Activated naive CD4-positive, alpha-beta T cell treated with anti-CD3 and anti-CD28 coated beads, Interleukin-2, amount 50 U/mL, for 16 hours (primary cell): ENCODE measurements at places on chromosomes 2 and 18.

GRCh38 chr18:24459772-24460171, 665 bp upstream of the HRH4 start:
- no peak for DNase-seq

- DNase-seq: no peak
These were observed 205.5 kb downstream of the BCL2 start for GRCh38 chr18:63113899-63114565.

- no peak for DNase-seq
These were observed 524.8 kb downstream of the ZNF516 start for GRCh38 chr18:75970212-75970611.

DNA sequence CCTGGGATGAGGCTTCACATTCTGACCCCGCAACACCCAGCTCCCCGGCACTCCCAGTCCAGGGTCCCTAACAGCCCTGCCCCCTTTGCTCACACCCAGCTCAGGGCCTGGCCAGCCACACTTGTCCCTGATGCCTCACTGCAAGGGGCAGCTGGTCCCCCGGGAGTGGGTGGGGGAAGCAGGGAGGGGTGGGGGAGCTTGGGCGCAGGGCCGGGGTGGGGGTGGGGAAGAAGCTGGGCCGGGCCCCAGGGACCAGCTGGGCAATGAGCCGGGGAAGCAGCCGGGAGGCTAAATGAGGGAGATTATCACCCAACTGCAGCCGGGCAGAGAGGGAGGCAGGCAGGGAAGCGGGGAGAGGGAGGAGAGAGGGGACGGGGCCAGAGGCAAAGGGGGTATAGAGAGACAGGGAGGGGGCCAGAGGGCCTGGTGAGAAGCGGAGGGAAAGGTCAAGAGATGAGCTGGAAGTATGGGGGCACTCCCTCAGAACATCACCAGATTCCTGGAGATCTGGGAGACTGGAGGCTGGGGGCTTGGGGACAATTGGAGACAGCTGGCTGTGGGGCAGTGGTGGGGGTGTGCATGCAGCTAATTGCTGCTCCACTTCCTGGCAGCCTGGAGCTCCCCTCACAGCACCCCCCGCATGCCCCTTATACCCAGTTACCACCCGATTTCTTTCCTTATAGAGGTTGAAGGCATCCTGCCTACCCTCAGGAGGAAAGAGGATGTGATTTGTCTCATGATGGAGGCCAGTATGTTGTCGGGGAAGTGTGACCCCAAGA, 2.5 kb upstream of the ASIC4 start:
- no peak for DNase-seq

- no peak for DNase-seq
These were observed 260.5 kb downstream of the CCDC85A start for GRCh38 chr2:56444339-56444738.

DNA sequence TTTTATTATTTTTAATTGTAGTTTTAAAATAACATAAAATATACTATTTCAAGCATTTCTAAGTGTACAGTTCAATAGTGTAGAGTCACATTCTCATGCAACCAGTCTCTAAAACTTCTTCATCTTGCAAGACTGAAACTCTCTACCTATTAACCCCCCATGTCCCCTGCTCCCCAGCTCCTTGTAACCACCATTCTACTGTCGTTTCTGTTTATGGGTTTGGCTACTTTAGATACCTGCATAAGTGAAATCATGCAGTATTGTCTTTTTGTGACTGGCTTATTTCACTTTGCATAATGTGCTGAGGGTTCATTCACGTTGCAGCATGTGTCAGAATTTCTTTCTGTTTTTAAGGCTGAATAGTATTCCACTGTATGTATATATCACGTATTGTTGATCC, 139.4 kb downstream of the SMAD7 start:
- no peak for DNase-seq

DNA sequence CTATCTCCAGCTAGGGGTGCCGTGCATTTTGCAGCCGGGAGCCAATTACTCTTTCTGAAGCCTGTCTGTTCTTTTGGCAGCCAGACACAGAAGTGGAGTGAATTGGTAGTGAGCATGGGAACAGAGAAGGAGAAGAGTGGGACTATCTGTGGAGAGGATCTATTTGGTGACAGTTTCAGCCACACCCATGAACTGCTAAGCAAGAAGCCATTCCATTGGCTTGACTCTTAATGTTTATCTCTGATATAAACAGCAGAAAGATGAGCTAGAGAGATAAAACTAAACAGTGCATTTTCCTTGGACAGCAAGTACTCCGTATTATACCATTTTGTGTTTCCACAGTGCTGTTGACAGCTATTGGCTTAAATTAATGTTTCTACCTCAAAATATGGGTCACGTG, 259.6 kb upstream of the THUMPD2 start:
- no peak for DNase-seq

- no peak for DNase-seq
These were observed 229.6 kb downstream of the LPIN1 start for GRCh38 chr2:11976073-11976472.

- no peak for DNase-seq
These were observed 32.7 kb downstream of the SFT2D3 start for GRCh38 chr2:127733816-127734537.

DNA sequence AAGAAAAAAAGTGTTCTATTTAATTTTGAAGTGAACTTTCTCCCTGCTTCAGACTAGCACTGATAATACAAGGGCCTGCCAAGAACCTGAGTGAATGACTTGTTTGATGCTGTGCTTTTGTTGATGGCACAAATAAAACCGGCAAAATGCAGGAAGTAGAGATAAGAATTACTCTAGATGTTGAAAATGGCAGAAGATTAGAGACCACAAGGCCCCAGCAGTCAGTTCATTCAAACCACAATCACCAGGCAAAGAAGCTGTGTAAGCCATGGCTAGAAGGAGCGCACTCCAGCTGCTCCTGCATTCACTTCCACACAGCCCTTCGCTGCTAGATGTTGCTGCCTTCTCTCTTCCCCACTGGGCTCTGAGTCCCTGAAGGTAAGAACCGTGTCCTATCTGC, 297.1 kb downstream of the AGPS start:
- DNase-seq: no peak

- no peak for DNase-seq
These were observed 51.0 kb downstream of the PSD4 start for GRCh38 chr2:113224647-113225236.

GRCh38 chr2:177430411-177430810, 37.8 kb downstream of the AGPS start:
- DNase-seq: no peak

- no peak for DNase-seq
These were observed 113.5 kb downstream of the NDUFA10 start for GRCh38 chr2:239911641-239912071.

- peak; percentile 16 for DNase-seq
These were observed 564 bp downstream of the GCC2 start for GRCh38 chr2:108449410-108450130.

- no peak for DNase-seq
These were observed 144.7 kb downstream of the COL6A3 start for GRCh38 chr2:237269138-237269875.

DNA sequence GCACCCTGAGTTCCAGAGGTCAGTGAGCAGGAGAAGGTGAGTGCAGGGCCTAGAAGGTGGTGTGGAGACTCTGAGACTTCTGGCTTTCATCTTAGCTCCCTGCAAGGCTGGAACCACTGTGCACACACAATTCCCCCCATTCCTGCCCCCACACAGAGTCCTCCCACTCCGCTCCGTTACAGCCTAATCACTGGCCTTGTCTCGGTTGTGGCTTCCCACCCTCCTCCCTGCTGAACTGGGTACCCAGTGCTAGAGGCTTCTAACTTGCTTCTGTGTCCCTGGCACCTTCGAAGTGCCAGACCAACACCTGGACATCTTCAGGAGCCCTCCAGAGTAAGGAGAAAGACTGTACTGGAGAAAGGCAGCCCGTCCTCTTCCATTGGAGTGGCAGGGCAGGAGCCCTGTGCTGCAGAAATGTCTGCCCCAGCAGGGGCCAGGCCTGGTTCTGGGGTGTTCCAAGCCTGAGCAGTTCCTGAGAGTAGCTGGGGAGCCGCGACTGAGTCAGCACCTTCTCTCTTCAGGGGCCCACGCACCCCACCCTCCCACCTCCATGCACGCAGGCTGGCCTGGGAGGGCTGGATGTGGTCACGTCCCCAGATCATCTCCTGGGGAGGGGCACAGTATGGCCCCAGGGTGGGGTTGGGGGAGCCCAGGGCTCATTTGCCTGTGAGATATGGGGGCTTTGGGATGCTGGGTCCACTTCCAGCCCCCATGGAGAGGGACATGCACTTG, 23.4 kb downstream of the CROCC2 start:
- DNase-seq: no peak

GRCh38 chr2:86054535-86055082, 51.1 kb downstream of the POLR1A start:
- no peak for DNase-seq

- DNase-seq: no peak
These were observed 14.0 kb downstream of the PXDN start for GRCh38 chr2:1730015-1730927.

DNA sequence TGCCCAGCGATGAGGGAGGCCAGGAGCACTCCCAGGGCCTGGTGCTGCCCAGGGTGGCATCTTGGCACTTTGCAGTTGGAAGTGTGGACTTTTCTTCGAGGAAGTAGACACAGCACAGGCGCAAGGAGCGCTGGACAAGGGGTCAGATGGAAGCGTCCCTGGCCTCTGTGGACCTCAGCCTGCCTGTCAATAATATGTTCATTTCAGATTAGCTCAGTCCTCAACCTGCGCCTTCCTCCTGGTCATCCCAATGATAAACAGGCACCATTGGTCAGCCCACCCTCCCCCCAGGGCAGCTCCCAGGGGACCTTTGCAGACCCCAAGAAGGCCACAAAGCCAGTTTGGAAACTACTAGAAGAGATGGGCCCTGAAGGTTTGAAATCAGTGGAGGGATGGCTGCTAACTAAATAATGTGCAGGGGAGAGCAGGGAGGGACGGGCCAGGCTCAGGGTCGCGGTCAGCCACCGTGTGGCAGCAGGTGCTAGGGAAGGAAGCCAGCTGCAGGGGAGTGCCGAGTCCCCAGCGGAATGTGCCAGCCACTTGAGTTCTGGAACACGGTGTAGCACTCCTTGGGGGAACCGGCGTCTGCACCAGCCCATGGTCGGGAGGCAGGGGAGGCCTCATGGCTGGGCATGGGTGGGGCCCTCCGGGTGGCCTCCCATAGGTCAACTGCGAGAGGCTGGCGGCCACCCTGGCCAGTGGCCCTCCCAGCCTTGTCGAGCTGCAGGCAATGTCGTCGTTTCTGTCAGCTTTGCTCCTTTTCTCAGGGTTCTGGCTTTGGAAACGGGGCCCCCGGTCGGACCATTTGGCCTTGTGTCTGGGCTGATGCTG, 59.9 kb downstream of the ADI1 start:
- DNase-seq: no peak

DNA sequence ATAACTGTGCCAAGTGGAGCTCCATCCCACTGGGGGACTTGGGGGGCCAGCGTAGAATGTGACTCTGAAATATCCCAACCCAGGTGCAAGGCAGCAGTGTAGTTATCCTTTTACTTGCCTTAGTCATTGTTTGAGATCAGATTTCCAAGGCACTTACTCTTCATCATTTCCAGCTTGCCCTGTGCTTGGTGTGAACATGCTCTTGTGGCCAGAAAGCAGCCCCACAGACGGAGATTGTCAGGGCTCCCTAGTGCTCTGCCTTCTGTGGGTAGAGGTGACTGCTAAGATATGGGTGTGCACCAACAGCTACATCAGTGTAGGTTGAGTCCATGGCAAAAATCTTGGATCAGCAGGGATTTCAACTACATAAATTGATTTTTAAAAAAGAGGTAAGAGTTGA, 2010.0 kb upstream of the PIK3C3 start:
- DNase-seq: no peak

- no peak for DNase-seq
These were observed 42.9 kb downstream of the WDR75 start for GRCh38 chr2:189483980-189484740.

DNA sequence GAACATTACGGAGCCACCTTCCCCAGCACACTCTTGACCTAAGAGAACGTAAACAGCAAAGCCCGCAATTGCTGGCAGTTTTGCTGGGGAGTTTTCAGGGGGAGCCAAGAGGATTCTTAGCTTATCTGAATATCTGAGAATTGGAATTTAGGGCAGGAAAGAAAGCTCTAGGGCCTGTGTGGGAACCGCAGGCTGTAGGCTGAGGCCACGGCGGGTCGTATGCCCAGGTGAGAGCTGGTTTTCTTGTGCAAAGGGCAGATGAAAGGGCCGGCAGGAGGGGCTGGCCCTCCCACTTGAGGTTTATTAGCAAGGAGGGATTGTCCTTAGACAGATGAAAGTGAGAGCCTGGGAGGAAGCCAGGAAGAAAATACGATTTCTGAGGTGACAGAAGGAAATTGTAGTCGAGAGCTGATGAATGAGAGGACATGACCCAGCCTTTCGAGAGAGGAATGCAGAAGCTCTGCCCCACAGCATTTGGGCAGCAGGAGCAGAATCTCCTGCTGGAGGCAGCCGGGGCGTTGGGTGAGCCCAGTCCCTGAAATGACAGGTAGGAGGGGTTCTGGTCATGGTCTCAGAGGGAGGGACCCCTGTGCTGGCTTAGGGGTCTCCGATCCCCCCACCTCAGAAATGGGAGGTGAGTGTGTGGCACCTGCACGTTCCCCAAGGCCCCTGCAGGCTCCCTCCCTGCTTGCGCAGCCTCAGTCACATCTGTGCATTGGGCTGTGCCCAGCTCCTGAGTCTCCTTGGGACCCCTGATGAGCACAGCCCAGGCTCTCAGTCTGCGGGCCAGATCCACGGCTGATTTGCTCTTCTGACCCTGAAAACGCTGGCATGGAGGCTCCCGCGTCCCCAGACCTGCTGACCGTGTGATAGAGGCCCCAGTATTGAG, 61.1 kb downstream of the CABLES1 start:
- DNase-seq: no peak

- no peak for DNase-seq
These were observed 189.1 kb upstream of the SALL3 start for GRCh38 chr18:78790511-78790910.

DNA sequence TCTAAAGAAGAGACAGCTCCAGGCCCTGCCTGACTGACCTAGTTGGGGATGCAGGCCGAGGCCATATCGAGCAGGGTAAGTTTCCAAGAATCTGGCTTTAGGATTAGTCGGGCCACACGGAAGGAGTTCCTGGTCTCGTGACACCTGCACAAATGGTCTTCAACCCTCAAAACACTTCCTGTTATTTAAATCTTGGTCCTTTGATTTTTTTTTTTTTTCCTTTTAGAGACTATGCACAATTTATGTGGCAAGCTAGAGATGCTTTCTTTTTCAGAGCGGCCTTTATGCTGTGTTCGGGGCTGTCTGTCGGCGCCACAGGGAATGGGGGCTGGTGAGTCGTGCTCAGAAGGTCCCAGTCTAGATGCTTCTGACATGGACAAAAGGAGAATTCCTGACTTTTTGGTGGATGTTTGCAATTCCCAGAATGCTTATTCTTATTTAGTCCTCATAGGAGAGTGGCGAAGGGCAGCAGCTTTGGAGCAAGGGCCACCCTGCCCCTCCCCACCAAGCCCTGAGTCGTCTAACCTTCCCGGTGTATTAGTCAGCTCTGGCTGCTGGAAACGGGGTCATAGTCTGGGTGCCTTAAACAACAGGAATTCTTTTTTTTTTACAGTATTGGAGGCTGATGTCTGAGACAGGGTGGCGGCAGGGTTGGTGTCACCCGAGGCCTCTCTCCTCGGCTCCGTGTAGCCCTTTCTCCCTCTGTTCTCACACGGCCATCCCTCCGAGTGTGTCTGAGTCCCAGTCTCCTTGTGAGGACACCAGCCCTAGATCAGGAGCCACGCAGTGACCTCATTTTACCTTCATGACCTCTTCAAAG, 27.4 kb downstream of the HPCAL1 start:
- DNase-seq: peak; percentile 30

GRCh38 chr18:58370612-58371011, 258.3 kb downstream of the ALPK2 start:
- DNase-seq: no peak
